Renal cortical epithelial cell (primary cell): ENCODE measurements at places on chromosomes 12 and 14.

GRCh38 chr12:193261-193660 lies 20.7 kb downstream of the SLC6A12 start:
- no peak for DNase-seq

GRCh38 chr12:124730455-124730932 lies 133.2 kb downstream of the SCARB1 start:
- peak; percentile 96 for DNase-seq

DNA sequence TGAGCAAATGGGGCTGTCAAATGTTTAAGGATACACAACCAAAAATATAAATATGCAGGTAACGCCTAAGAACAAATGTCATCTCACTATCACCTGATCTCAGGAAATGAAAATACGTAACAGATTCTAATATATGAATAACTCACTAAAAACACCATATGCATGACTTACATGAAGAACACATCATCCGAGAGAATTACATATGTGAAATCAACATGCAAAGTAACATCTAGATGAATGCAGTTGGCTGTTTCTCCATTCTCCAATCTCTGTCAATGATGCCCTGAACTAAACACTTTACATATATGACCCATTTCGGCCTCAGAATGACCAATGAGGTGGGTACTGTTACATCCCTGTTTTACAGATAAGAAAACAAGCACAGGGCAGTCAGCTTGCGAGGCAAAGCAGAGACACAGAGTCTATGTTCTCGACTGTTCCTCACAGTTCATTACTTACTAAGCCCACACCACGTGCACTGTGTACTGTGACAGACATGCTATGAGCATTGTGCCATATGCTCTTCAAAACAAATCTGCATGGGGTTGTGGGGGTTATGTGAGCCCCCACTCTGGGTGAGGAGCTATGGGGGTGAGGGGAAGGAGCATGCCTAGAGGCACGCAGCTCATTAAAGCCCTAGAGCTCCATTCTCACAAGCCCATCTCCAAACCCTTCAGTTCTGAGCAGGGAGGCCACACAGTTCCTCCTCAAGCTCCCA lies 42.6 kb downstream of the ZFYVE21 start:
- DNase-seq, result no peak

DNA sequence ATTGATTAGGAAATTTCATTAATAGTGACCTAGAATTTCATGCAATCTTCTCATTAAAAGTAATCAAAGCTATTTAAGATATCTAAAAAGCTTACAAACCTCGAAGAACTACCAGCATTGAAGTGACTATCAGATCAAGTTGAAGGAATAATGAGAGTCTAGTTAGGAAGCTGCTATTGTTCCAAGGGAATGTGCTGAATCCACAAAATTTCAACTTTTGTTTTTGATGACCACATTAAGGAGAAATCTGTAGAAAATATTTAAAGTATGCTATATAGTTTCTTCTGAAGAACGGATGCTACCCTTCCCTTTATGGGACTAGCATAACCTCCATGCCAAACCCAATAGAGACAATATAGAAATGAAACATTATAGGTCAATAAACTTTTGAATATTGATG lies 2.5 kb upstream of the CTSG start:
- no peak for DNase-seq

GRCh38 chr12:44694017-44694416 lies 182.1 kb downstream of the NELL2 start:
- DNase-seq, result no peak

- peak; percentile 37 for DNase-seq
Observed at GRCh38 chr14:35470755-35471154, 63.2 kb upstream of the INSM2 start.

GRCh38 chr12:24901576-24902461 lies 47.1 kb downstream of the BCAT1 start:
- DNase-seq, result no peak

- peak; percentile 91 for DNase-seq
Observed at GRCh38 chr12:59929110-59929509, 333.3 kb downstream of the SLC16A7 start.

DNA sequence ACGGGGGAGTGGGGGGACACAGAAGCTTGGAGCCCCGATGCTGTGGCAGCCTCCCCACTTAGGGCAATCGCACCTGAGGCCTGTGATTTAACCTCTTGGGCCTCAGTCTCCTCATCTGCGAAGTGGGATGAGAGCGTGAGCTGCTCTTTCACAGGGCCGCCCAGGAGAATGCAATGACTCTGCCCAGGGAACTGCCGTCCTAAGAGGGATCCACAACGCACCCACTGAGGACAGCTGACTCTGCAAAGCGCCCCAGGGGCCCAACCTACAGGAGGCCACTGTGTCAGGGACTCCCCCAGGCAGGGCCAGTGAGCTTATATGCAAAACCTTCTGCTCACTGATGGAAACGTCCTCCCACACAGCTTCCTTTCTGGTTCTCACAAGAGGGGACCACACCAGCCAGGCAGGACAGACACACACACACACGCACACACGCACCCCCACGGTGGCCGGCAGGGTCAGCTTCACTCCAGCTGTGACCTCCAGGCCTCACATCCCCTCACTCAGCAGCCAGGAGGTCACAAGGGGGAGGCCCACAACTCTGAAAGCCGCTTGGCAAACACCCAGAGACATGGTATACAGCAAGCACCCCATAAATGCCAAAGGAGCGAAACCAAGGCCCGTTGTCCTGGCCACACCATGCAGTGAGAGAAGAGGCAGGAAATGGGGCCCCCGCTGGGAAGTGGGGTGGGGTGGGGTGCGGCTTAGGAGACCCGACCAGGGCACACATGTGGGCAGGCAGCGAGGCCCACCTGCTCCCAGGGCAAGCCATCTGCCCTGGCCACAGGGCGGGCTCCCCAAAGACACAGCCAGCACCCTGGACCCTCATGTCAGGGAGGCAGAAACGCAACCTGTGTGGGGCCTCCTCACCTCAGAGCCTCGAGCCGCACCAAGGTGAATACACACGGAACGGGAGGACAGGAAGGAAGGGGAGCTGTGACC lies 73.3 kb downstream of the NCOR2 start:
- no peak for DNase-seq

- no peak for DNase-seq
Observed at GRCh38 chr12:6753772-6754356, 923 bp upstream of the MLF2 start.

- DNase-seq, result no peak
Observed at GRCh38 chr12:119206348-119207062, 27.8 kb downstream of the HSPB8 start.

DNA sequence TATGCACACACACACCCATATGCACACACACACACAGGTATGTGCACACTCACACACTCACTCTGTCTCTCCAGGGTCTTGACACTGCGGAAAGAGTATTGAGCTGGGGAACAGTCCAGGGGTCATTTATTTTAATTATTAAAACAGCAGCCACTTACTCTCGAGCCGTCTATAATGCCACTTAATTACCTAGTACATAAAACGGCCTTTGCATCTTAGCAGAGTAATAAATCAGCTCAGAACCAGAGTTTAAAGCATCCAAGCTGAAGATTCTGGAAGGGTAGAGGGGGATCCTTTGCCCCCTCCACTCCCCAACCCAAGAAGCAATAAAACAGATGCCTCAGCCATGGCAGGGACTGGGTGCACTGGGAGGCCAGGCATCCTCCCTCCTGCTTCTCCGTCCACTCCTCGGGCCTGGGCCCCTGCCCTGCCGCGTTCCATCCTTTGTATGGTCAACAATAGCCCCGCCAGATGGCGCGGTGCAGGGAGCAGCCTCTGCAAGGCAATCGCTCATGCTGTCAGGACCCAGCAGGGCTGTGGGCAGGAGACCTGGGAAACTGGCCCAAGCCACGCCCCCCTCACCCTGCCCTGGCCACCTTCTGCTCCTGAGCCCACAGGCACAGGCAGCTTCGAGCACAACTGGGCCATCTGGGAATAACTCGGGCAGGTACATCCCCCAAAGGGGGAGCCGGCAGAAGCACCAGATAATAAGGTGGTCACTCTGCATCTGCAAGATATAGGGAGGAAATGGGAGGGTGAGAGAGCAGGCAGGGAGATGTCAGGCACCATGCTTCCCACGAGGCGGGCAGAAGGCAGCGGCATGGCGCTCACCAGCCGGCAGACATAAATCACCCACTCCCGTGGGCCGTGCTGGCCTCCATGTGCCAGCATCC lies 40.9 kb downstream of the CCDC85C start:
- peak; percentile 80 for DNase-seq

DNA sequence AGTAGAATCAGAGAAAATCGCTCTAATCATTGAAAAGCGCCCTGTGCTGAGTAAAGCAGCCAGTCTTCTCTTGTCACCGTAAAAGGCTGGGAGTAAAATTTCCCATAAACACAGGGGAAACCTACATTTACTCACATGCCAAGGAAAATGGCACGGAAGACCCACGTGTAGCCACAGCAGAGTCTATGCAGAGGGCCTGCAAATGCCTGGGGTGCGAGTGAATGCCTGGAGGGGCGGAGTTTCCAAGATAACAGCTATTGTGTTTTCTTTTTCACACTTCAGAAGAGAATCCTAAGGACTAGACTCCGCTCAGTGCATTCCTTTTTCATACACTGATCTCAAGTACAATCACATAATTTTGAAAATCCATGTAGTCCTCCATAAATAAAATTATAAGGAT lies 159.9 kb upstream of the FOXN3 start:
- DNase-seq, result no peak

- DNase-seq, result no peak
Observed at GRCh38 chr12:22059976-22060647, 14.1 kb downstream of the CMAS start.

DNA sequence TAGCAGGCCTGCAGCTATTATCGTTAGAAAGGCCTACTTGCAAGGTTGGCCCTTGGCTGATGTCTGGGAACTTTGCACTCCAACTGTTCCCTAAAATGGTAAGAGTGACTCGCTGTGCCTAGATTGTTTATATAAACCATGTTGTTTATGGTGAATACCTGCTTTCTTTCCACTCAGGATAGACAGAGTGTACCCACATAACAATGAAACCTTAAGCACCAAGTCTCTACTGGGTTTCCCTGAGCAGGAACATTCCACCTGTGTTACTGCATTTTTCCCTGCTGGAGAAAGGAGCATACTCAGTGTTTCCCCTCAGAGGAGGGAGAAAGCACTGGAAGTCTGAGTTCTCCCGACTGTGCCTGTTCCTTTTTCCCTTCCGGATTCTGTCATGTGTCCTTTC lies 32.8 kb downstream of the ERP29 start:
- DNase-seq, result peak; percentile 13

DNA sequence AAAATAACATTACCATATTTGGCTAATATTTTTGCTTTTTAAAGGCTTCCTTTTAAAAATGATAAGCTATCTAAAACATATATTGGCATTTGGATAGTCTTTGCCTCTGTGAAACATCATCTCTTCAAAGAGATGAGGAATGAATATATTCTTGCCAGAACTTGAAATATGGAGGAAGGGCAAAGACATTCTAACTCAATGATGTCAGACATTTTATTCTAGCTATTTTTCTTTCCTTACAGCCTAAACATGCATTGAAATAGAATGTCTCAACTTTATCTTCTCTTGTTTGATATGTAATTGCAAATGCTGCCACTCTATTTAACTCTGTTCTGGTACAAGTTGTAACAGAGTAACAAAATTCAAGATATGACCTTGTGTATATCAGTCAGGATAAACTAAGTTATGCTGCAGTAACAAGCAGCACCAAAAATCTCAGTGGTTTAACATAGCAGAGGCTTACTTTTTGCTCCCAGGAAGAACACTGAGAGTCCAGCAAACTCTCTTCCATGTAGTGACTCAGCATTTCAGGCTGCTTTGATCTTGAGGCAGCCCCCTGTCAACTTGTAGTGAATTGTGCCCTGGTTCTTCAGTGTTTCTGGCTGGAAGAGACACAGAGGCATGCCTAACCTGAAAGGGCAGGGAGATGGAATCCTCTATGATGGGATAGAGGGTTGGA lies 11.0 kb downstream of the IRAK3 start:
- DNase-seq, result no peak

DNA sequence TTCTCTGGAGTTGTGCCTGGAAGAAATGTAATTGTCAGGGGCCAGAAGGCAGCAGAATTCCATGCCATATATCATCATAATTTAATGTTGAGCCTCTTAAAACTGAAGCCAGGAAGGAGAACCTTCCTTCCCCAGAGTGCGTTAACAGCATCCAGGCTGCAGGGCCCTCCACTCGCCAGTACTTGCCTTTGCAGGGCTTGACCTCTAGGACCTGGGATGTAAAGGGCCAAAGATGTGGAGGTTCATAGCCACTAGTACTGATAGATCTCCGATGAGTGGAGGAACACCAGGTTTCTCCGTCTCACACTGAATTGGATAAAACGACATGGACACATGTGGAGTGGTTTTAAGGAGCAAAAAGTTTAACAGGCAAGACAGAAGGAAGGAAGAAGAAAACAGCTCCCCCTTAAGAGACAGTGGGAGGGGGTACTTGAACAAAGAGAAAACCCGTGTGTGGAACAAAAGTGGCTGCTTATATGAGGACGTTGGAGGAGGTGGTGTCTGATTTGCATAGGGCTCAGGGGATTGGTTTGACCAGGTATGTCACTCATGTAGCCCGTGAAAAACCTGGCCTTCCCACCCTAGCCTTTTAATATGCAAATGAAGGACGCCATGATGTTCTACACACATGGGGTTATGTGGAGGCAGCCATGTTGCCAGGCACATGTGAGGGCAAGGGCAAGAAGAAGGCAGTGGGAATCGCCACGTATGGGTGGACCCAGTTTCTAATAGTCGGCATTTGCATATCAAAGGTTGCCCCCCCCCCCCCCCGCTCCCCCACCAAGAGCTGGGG lies 38.8 kb upstream of the WSCD2 start:
- no peak for DNase-seq

DNA sequence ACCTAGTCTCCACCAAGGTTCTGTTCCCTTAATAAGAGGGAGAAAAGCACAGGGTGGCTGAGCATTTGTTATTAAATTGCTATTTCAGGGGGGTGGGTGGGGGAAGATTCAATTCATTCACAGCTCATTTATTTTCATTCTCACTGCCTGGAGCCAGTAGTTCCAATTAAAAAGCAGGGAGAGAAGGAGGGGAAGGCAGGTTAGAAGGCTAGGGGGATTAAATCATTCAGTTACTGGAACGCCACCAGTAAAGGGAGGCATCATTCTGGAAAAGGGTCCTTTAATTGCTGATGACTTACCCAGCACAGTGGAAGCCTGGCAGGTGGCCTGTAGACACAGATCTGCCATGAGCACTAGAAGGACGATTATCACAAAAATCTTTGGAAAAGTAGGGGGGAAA lies 47.4 kb downstream of the NIN start:
- peak; percentile 13 for DNase-seq
